ELF-1 (cell line): ENCODE measurements at places on chromosomes 16 and 17.

GRCh38 chr16:30116291-30117207 lies 3.2 kb upstream of the GDPD3 start:
- no peak for DNase-seq

DNA sequence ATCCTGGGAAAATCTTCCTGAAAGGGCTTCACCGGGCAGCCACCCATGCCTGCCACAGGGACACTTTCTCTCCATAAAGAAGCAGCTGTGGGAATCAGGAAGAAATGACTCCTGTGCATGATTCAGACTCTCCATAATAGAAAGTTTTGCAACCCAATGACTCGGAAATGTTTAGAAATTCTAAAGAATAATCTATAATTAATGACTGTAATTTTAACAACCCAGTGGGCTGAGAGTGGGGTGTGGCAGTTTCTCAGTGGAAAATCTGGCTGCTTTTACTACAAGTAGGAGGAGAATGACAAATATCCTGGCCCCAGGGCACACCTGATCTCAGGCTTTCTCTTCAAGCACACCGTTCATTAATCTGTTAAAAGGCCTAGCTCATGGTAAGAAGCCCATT lies 25.7 kb downstream of the IRF8 start:
- no peak for DNase-seq

DNA sequence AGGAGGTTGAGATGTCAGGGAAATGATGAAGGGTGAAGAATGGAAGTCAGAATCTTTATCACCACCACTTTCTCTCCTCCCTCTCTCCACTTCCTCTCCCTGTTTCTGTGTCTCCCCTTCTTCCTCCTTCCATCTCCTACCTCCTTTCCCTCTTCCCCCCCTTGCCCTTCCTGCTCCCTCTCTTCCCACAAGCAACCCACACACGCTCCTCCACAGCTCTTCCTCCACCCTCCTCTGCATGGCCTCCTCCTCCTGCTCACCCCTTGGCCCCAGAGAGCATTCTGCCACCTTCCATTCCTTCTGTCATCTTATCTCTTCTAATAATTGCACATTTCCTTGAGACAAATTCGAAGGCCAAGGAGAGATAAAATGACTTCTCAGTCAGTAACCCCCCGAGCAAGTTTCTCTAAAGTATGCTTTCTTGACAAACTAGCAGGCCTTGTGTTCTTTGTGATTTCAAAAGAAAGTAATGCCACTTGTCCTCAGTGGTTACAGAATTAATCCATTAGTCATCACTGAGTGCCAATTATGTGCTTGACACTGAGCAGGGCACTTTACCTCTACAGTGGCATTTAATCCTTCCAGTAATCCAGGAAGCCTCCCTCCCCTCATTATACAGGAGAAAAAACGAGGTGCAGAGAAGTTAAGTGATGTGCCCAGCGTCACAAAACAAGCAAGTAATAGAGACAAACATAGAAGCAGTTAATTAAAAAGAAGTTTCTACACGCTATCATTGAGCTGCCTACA lies 72.3 kb upstream of the CCL1 start:
- no peak for DNase-seq

DNA sequence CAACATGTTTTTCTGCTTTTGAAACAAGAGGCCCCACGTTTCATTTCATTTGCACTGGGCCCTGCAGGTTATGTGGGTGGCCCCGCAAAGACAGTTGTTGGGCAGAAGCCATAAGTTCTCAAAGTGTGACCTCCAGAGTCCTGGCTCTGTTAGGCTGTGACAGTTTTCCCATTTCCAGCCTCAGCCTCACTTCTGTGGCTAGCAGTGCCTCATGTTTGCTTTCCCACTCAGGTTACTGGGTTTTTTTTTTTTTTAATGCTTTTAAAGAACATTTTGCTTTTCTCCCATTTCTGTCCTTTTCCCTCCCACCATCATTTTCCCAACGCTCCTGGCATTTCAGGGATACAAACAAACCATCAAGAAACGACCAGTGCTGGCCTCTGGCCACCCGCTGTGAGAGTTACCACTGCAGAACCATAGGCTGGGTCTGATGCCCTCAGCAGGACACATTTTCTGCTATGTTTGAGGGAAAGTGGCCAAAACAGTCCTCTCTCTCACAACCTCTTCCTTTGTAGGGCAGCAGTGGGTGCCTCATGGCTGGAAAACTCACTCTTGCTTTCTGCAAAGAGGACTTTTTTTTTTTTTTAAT lies 159.0 kb upstream of the MPHOSPH6 start:
- DNase-seq, result no peak

DNA sequence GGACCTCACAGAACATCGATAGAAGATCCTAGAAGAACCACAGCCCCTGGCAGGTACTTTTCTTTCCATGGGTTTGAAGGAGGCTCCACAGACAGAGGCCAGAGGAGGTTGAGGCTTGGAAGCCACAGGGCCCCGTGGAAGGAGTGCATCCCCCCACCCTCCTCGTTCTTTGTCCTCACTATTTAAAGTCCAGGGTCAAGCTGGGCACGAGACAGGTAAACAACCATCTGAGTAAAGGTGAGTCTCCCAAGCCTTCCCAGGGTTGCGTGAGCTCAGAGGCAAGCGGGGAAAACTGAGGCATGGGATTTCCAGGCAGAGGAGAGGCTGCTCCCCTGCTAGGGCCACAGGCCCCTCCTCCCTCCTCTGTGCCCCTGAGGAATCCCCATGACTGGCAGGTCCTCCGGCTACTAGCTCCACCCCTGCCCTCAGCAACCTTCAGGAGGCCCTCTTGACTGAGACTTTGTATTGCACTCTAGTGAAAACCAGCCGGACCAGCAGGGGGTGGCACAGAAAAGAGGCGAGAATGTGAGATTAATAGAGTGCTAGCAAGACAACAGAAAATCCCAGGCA lies 927 bp upstream of the SULT1A2 start:
- DNase-seq, result peak; percentile 77

- DNase-seq, result no peak
Observed at GRCh38 chr17:35252651-35253050, 9.8 kb downstream of the SLFN5 start.

- DNase-seq, result peak; percentile 75
Observed at GRCh38 chr17:7823581-7824001, 10.4 kb upstream of the KDM6B start.

GRCh38 chr16:76222853-76223252 lies 54.3 kb upstream of the CNTNAP4 start:
- peak; percentile 67 for DNase-seq

DNA sequence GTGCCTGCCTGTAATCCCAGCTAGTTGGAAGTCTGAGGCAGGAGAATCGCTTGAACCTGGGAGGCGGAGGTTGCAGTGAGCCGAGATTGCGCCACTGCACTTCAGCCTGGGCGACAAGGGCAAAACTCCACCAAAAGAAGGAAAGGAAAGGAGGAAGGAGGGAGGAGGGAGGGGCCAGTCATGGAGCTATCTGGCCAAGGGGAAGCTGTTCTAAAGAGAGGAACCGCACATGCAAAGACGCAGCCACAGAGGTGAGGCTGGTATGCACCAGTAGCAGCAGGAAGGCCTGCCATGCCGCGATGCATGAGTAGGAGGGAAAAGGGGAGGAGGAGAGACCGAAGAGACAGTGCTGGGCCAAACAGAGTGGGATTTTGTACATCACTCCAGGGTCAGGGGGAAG lies 35.9 kb downstream of the HSBP1 start:
- no peak for DNase-seq

GRCh38 chr16:9533042-9533441 lies 441.6 kb downstream of the HAPSTR1 start:
- no peak for DNase-seq

DNA sequence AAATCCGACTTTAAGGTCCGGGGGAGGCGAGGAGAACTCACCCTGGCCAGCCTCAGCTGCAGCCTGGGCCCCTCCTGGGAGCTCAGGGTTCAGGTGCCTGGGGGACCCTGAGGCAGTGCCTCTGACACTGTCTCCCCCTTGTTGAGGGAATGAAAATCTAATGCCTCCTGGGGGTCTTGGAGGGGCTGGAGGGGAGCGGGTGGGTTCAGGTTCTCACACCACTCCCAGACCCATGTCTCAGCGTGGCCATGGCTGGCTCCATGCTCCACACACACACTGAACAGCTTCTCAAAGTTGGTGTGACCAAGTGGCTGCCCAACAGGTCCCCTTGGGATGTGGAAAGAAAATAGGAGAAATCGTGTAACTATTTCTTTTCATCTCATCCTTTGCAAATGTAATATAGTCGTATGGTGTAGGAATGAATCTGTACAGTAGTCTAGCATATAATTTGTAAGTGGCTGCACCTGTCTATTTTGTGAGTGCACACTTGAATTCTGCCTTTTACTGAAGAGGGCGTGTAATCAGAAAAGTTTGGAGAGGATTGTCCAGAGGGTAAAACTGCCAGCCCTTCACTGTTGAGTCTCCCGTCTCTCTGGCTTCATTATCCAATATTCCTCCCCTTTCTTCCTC lies 788 bp upstream of the PRCD start:
- no peak for DNase-seq

- DNase-seq, result peak; percentile 79
Observed at GRCh38 chr17:66715745-66716156, 119.2 kb upstream of the CACNG5 start.

GRCh38 chr17:14169901-14170300 lies 66.8 kb downstream of the CDRT15 start:
- DNase-seq, result no peak
